ENCODE measurements at places on chromosomes 5 and 9. TPM values are rescaled to one million over a fixed set of nuclear protein-coding genes. Genes with fewer than 3 reads are reported as not detected.
A peak's percentile ranks its signal among the peaks of the same experiment; 100 is the strongest.

Gene ORM2
- total RNA-seq: not detected

Gene ZFP2
- total RNA-seq: 0.14 TPM

Gene SEMA5A
- total RNA-seq: 64.6 TPM

Gene FAM78A
- 0.76 TPM for total RNA-seq

DNA sequence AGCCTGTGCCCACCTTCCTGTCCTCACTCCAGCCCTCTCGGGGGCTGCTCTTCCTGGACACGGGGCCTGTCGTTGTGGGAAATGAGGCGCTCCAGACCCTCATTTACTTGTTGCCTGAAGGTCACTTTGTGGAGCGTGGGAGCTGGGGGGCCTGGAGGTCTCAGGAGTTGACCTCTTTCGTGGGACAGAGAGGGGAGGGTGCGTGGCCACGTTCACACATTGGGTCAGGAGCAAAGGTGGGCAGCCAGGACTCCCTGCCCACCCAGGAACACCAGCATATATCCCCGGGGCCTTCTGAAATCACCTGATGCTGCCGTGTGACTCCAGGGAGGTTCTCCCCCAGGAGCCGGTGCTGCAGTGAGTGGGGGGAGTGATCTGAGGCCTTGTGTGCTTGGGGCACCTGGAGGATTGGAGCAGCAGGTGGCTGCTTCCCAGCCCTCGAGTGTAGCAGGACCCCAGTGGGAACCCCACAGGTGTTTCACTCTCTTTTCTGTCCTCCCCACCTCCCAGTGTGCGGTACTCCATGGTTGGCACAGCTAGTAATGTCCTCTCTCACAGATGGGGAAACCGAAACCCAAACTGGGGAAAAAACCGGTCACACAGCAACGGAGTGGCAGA is 20.3 kb downstream of the NCS1 start:
- H3K4me3 ChIP-seq: no peak overlapping the region
- H3K27ac ChIP-seq: no peak overlapping the region
- peaks cover 26% of the 10 kb centered on the region for H3K4me1 ChIP-seq
- no peaks in the 10 kb centered on the region for H3K36me3 ChIP-seq
- DNase-seq: no peak

DNA sequence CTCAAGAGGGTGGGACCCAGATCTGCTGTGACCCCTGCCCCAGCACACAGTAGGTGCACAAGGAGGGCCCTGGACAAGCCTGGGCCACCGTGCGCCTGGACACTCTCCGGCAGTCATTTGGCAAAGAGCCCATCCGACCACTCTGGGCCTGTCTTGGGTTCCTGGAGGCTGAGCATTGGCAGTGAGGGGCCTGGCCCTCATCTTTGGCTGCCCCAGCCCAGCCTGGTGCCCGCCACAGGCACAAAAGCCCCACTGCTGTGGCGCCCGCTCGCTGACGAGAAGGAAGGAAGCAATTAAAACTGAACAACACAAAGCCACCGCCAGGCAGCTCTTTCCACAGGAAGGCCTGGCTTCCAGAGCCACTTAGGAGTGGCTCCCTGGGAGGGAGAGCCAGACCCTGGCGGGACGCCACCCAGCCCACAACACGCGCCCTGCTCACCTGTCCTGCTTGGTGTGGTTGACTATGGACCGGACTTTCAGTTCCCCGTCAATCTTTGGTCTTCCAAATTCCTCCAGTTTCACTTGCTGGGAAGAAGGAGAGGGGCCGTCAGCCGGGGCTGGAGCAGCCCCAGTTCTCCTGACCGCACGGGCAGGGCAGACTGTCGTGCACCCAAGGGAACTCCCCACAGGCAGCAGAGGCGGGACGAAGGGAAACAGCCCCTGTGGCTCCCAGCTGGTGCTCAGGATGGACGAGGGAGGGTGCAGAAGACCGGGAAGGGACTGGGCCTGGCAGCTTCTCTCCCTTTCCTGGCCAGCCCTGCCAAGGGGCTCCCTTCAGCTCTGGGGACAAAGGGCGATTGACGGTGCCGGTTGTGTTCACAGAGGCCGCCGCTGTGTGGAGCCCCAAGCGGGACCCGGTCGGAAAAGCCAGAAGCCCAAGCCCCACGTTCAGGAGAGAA is 50.9 kb upstream of the SARDH start:
- no peak overlapping the region for H3K4me3 ChIP-seq
- peaks cover 12% of the 10 kb centered on the region for H3K36me3 ChIP-seq
- no peak overlapping the region for H3K27ac ChIP-seq
- H3K27me3 ChIP-seq: peaks cover 9% of the 10 kb centered on the region
- peaks cover 8% of the 10 kb centered on the region for H3K4me1 ChIP-seq

DNA sequence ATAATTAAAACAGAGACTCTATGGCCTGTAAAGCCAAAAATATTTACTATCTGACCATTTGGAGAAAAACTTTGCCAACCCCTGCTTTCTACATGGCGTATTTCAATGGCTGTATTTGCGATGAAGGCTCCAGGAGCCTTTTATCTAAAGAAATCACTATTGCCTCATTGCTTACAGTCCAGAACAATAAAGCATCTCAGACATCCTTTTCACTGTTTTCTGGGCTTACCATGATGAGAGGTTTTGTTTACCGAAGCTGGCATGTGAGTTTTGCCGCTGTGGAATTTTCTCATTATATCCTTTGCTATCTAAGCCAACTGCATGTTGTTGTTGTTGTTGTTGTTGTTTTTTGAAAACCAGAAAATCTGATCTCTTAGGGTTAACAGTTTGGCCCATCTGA is 13.9 kb downstream of the PALM2AKAP2 start:
- H3K4me3 ChIP-seq: 0 out of 2 replicates have a peak overlapping the region, but pooled peaks have one; percentile 15
- H3K4me1 ChIP-seq: peaks cover 67% of the 10 kb centered on the region
- H3K36me3 ChIP-seq: no peaks in the 10 kb centered on the region
- no peaks in the 10 kb centered on the region for H3K27me3 ChIP-seq
- peak overlapping the region; percentile 83 for H3K27ac ChIP-seq

DNA sequence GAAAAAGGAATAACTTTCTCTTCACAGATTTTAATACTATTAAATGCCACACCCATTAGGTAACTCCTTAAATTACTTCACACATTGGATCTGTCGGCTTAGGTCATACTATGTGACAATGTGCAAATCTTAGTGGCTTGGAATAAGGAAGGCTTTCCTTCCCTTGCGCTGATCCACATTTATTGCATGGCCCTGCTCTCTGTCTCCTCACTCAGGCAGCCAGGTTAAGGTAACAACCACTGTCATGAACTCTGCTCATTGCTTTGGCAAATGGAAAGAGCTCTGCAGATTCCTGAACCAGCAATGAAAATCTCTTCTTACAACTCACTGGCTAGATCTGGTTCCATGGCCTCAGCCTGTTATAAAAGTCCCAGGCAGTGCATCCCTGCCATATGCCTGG is 121.9 kb upstream of the NFIB start:
- no peak for DNase-seq
- H3K27ac ChIP-seq: no peak overlapping the region
- H3K36me3 ChIP-seq: no peaks in the 10 kb centered on the region
- H3K27me3 ChIP-seq: peaks cover 27% of the 10 kb centered on the region

DNA sequence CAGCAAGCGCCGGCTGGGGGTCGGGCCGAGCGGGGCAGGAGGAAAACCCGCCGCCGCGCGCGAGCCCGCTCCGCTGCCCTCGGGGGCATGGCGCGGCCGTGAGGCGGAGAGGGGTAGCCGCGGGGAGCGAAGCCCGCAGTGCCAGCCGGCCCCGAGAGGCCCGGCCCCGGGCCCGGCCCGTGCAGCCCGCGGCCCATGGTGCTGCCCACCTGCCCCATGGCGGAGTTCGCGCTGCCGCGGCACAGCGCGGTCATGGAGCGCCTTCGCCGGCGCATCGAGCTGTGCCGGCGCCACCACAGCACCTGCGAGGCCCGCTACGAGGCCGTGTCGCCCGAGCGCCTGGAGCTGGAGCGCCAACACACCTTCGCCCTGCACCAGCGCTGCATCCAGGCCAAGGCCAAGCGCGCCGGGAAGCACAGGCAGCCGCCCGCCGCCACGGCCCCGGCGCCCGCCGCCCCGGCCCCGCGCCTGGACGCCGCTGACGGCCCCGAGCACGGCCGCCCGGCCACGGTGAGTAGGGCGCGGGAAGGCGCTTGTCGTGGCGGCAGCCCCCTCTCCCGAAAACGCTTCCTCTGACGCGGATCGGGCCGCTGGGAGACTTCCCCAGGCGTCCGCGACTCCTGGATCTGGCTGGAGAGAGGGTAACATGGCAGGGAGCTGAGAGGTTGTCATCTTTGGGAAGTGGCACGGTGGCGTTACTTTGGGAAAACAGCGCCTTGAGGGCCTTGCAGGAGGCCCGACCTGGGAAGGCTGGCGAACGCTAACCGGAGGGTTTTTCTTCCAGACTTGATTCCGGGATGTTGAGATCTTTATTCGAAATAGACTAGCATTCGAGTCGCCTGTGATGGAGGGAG is 523 bp downstream of the MAML1 start:
- H3K36me3 ChIP-seq: peaks cover 34% of the 10 kb centered on the region
- no peaks in the 10 kb centered on the region for H3K27me3 ChIP-seq
- DNase-seq: peak; percentile 16
- H3K4me1 ChIP-seq: peaks cover 43% of the 10 kb centered on the region
- H3K27ac ChIP-seq: peak overlapping the region; percentile 89

DNA sequence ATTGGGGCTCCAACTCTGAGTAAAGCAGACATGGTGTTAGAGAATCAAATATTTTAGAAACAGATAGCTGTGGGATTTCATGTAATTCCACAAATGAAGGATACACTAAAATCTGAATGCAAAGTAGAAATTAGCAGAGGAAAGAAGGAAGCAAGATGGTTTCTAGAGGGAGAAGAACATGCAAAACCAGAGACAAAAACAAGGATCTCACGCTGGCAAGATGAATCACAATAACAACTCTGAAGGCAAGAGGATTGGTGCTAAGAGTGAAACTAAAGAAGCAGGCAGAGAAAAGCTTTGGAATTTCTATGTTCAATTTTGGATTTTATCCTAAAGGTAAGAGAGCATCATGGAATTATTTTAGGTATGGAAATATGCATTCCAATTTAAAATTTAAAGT is 857.2 kb upstream of the COX7C start:
- no peak overlapping the region for H3K27ac ChIP-seq
- H3K36me3 ChIP-seq: no peaks in the 10 kb centered on the region
- no peak overlapping the region for H3K4me3 ChIP-seq
- no peaks in the 10 kb centered on the region for H3K4me1 ChIP-seq
- H3K27me3 ChIP-seq: no peaks in the 10 kb centered on the region

GRCh38 chr9:125359011-125359410 is 97.4 kb downstream of the GAPVD1 start:
- no peak overlapping the region for H3K27ac ChIP-seq
- peaks cover 17% of the 10 kb centered on the region for H3K36me3 ChIP-seq
- H3K27me3 ChIP-seq: no peaks in the 10 kb centered on the region

GRCh38 chr9:108100571-108100970 is 611.0 kb upstream of the KLF4 start:
- no peak overlapping the region for H3K4me3 ChIP-seq
- no peak for DNase-seq
- no peaks in the 10 kb centered on the region for H3K36me3 ChIP-seq

Data from HFFc6 (cell line).